ENCODE measurements at places on chromosomes 4 and X.

DNA sequence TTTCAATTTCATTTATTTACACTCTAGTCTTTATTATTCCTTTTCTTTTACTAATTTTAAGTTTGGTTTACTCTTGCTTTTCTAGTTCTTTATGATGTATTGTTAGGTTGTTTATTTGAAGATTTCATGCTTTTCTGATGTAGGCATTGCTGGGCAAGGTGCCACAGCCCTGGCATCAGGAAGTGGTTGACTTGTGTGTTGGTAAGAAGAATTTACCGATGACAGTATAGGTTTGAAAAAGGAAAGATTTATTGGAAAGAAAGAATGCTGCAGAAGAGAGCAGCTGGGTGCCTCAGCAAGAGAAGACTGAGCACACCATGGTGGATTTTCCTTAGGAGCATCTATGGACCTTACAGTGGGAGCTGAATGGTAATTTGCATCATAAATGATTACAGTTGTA, 153.2 kb downstream of the KLF8 start:
- DNase-seq, result no peak

- DNase-seq, result no peak
These were observed 2301.3 kb upstream of the TENM3 start for GRCh38 chr4:179941911-179942310.

DNA sequence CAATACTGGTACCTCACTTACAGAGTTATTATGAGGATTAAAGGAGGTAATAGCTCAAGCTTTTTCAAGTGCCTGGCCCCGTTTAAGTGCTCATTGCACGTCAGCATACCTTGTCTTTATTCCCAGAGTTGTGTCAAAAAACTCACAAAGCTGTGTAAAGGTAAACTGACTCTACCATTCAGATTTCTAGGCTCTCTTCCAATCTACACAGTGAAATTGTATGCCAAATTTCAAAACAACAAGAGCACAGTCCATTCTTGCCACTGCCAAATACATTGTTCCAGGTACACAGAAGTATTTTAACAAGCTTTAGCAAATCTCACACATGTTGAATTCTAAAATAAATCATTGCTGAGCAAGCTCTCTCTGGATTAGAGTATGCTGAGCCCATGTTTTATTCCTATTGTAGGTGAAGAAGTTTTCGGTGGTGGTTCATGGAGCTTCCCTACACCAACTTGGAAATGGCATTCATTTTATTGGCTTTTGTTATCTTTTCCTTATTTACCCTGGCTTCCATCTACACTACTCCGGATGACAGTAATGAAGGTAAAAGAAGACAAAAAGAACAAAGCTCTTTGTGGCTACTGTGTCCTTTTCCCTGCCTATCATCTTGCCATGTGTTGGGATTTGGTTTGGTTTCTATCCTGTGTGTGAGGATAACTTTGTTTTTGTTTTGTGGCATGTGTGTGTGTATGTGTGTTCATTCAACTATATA, 16.2 kb downstream of the SMIM31 start:
- DNase-seq, result no peak

DNA sequence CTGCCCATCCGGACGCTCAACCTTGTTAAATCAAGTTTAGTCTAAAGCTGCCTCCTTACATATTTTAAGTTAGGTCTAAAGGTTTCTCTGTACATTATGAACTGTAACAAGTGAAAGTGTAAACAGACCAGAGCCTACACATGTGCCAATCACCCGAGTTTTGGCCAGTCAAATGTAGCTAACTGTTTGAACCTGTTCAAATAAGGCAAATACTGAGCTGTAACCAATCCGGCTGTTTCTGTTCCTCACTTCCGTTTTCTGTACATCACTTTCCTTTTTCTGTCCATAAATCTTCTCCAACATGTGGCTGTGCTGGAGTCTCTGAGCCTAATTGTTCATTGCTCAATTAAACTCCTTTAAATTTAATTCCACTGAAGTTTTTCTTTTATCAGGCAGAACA, 113.3 kb upstream of the SHISA3 start:
- no peak for DNase-seq

- DNase-seq, result no peak
These were observed 138.6 kb upstream of the CPEB2 start for GRCh38 chr4:14863418-14864364.

DNA sequence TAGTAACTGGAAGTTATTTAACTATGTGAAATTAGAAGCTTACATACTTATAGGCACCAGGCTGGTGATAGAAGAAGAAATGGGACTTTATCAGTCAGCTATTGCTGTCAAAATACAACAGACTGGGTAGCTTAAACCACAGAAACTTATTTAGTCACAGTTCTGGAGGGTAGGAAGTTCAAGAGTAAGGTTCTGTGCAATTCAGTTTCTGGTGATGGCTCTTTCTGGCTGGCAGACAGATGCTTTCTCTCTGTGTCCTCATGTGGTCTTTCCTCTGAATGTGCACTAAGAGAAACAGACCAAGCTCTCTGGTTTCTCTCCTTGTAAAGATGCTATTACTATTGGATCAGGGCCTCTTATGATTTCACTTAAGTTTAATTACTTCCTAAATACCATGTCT, 92.1 kb upstream of the ANKRD50 start:
- DNase-seq, result no peak

GRCh38 chr4:14375816-14376215, 626.5 kb upstream of the CPEB2 start:
- no peak for DNase-seq

GRCh38 chrX:49184294-49185281, 1.6 kb downstream of the PRICKLE3 start:
- DNase-seq, result peak; percentile 59

DNA sequence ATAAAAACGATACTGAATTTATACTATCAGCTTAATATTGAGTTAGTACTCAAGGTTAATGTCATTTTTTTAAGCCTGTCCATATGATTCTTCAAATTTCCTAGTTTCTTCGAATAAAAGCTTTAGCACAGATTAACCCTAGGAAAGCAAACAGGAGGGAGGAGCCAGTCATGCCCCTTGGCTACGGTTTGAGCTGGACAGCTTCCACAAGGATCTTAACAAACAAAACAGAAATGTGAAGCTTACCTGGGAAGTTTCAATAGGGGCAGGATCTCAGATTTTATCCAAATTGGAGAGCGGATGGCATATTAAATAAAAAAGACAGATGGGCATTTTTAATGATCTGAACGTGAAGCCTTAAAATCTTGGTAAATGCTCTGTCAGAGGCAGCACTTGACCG, 2.3 kb downstream of the NWD2 start:
- DNase-seq, result no peak

- DNase-seq, result no peak
These were observed 448.4 kb downstream of the RAPGEF2 start for GRCh38 chr4:159551281-159551680.

- DNase-seq, result peak; percentile 27
These were observed 35.2 kb downstream of the SEPTIN11 start for GRCh38 chr4:76984788-76985211.

DNA sequence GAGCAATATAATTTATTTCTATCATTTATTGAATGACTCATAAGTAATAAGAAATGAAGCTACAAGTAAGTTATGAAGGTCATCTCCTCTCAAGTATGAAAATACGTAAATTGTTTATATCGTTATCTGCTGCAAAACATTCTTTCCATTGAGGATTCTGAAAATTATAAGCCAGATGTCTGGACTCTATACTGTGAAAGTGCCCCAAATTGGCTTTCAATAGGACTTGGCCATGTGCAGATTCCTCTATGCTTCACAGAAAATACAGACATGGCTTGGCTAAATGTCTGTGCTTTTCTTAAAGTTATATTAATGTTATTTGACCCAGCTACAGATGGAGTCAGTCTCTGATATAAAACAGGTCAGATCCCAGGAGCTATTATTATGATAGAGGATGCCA, 2109.9 kb upstream of the AGA start:
- DNase-seq, result no peak

GRCh38 chr4:7124689-7125442, 57.0 kb upstream of the GRPEL1 start:
- no peak for DNase-seq

DNA sequence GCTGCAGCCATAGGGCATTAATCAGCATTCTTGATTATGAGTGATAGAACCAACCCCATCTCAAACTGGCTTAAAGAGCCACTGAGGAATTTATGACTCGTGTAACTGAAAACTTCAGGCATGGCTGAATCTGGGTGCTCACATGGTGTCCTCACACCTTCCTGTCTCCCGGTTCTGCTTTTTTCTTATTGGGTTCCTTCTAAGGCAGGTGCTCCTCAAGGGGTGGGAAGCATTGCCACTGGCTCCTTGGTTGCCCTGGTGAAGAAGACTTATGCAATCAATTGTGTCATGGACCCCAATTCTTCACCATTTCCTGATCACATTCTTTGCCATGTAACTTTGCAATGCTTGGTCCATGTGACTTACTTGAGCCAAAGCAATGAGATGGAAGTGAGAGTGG, 4.3 kb upstream of the ZCCHC4 start:
- peak; percentile 56 for DNase-seq

GRCh38 chr4:3385711-3386420, 55.9 kb upstream of the HGFAC start:
- DNase-seq, result peak; percentile 66

GRCh38 chr4:18422685-18423084, 401.1 kb upstream of the LCORL start:
- no peak for DNase-seq

- no peak for DNase-seq
These were observed 27.9 kb downstream of the ZNF275 start for GRCh38 chrX:153361781-153362397.

DNA sequence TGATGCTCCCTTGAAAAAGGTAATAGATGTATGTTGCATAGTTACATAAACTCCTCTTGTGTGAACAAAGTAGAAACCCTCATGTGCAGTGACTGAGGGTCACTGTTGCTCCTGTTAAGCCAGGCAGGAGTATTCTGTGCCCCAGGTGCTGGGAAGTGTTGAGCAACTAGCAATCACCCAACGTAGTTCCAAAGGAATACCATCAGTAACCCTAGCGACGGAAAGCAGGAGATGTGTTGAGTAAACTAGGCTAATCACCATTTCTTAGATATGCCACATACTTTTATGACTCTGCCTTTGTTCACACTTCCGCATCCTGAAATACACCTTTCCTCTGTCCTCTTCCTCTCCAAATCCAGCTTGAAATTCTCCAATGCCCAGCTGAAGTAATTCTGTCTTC, 50.9 kb upstream of the TAB3 start:
- no peak for DNase-seq

DNA sequence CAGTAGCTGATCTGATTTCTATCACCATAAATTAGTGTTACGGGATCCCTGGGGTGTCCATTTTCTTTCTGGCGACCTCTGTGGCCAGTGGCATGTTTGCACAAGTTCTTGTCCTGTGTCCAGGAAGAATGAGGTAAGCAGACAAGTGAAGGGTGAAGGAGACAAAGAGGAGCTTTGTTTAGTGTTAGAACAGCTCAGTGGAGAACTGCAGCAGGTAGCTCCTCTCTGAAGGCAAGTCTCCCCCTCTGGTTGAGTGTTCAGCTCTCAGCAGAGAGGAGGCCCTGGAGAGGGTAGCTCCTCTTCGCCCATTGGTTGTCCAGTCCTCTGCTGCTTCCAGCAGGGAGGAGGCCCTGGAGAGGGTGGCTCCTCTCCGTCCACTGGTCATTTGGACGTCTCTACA, 47.2 kb downstream of the DMP1 start:
- no peak for DNase-seq

DNA sequence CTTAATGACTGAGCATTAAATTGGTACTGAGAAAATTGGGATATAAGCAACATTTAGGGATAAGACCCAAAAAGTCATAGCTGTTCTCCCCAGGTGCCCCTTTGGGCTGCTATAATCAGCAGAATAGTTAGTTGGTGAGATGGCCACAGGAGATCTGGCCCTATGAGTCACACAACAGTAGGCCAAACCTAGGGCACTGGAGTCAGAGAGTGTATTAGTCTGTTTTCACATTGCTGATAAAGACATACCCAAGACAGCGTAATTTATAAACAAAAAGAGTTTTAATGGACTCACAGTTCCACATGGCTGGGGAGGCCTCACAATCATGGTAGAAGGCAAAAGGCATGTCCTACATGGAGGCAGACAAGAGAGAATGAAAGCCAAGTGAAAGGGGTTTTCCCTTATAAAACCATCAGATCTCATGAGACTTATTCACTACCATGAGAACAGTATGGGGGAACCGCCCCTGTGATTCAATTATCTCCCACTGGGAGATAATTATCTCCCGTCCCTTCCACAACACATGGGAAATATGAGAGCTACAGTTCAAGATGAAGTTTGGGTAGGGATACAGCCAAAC, 338.3 kb upstream of the NR3C2 start:
- no peak for DNase-seq

DNA sequence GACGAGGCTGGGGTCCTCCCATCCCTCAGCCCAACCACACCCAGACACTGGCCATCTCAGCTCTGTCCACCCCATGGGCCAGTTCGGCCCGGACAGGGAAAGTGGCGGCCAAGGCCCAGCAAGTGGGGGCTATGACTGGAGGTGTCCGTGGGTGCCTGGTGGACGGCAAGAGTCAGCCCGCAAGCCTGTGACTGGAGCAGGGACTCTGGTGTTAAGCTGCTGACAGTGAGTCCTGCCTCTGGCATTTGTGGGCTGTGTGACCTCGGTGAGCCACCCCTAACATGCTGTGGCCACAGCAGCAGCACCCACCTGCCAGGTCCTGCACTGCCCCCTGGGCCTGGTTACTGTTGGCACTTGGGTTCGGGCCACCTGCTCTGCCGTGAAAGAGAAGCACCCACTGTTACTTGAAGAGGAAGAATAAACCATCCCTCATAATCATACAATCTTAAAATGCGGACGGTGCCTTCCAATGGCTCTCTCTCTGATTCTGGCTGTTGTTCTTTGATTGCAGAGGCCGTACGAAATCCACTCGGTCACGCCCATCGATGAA, 252.0 kb downstream of the EVC2 start:
- no peak for DNase-seq

DNA sequence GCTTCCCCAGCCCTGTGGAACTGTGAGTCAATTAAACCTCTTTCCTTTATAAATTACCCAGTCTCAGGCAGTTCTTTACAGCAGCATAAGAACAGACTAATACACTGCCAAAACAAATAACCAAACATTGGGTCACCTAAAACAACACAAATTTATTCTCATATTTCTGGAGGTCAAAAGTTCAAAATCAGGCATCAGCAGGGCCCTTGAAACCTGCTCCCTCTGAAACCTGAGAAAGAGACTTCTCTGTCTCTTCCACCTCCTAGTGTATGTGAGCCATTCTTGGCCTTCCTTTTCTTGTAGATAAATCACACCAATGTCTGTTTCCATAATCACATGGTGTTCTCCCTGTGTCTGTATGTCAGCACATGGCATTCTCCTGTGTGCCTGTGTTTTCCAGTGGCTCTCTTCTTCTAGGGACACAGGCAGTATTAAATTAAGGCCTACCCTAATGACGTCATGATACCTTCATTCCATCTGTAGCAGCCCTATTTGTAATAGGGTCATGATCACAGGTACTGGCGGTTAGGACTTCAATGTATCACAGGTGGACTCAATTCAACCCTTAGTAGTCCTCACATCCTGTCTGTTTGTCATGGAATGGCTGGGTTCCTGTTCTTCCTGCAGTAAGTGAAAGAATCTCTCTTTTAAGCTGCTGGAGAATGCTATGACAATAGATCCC, 147.3 kb upstream of the CLNK start:
- DNase-seq, result no peak
